ENCODE measurements at places on chromosomes 16 and 17.

- no peak for DNase-seq
Observed at GRCh38 chr16:58543685-58544084, 28.4 kb downstream of the SETD6 start.

GRCh38 chr17:72764632-72765041 lies 327.9 kb downstream of the SLC39A11 start:
- DNase-seq, result no peak

DNA sequence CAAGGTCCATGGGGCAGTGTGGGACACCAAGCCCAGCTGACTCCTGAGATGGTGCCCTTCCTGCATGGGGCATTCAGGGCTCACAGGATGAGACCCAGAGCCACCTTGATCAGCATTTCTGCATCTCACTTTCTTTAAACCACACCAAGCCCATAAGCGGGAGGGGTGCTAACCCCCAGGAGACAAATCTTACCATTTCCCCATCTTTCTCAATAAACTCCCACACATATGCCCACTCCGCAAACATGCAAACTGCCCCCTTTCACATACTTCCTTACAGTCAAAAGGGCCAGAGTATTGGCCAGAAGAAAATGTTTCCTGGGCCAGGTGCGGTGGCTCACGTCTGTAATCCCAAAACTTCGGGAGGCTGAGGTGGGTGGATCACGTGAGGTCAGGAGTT lies 3.7 kb upstream of the SLC39A11 start:
- no peak for DNase-seq

DNA sequence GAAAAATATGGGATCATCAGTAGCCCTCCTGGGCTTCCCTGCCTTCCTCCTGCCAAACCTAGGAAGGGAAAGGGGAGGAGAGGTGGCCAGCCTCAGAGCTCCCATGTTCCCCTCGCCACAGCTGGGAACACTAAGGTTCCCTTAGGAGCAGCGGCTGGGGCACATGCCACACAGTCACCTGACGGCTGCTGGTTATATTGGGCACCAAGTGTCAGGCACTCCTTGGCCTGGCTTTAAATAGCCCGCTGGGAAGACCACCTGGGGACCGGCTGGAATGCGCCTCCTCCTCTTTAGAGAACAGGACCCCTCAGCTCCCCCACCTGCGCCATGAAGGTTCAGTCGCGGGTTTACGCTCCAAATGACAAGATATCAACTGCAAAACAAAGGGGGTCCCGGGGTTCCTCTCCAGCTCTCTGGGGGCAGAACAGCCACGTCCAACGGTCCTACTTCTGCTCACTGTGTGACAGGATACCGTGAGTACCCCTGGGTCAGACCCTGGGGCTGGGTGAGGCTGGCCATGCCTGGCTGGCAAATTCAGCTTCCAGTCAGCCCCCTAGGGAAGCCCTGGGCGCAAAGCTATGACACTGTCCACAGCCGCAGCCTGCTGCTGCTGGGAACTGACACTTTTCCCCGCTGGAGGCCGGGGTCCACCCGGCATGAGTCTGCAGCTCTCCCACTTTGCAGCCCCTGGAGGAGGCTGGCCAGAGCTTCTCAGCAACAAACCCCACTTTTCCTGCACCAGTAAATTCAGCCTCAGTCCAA lies 3.3 kb downstream of the SMIM5 start:
- no peak for DNase-seq

DNA sequence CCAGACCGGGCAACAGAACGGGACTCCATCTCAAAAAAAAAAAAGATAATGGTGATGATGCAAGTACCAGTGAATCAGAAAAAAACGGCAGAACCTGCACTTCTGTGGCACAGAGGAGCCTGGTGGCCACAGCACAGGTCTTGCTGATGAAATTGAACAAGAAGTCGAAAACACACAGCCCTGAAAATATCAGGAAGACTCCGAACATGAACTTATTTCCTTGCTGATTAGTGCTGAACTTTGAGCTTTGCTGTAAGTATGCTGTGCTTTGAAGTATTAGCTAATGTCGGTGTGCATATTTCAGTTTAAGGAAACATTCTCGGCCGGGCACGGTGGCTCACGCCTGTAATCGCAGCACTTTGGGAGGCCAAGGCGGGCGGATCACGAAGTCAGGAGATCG lies 10.9 kb upstream of the MYO15B start:
- no peak for DNase-seq

GRCh38 chr17:7703584-7704479 lies 1.2 kb upstream of the EFNB3 start:
- DNase-seq, result no peak

DNA sequence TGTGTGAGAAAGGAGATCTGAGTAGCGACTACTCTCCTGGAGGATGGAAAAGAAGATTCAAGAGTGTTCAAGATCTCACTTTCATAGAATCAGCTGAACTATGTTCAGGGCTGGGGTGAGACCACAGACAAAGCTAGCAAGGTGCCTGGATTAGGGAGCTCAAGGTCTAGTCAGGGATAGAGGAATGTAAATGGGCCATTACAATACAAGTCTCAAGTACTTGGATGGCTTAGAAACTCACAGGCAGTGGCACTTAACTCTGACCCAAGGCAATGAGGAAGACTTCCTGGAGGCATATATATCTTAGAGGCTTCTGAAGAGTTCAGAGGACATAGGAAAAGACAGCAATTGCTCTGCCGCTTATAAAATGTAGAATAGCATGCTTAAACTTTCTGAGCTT lies 184.9 kb upstream of the CDH11 start:
- no peak for DNase-seq

DNA sequence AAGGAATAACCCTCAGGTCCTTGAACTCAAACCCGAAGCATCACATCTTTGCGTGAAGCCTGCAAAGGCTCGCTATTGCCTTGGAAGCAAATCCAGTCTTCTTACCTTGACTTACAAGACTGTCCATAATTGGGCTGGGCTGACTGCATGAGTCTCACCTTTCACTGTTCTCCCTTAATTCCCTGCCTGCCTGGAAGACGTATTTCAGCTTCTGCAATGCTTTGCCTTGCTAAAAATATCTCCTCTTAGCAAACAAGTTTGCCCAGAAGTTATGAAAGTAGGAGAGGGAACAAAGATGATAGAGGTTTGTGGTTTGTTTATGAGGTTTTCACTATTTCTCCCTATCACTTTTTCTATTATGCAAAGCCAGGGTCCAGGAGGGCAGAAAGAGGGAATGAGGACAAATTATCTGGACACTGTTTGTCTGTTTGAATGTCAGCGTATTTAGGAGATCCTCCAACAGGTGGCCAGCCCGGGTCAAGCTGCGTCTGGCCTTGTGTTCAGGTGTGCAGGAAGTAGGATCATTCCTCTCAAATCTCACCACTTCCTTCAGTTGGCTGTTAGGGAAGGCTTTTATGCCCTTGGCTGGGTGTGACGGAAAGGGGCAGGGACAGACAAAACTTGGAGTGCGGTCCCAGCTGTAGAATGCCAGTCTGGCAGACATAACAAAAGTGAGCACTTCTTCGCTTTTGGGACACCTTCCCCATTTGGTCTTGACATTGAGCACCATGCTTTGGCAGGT lies 488.9 kb downstream of the CDH13 start:
- no peak for DNase-seq

GRCh38 chr17:31489295-31490018 lies 98.0 kb downstream of the RAB11FIP4 start:
- DNase-seq, result no peak

DNA sequence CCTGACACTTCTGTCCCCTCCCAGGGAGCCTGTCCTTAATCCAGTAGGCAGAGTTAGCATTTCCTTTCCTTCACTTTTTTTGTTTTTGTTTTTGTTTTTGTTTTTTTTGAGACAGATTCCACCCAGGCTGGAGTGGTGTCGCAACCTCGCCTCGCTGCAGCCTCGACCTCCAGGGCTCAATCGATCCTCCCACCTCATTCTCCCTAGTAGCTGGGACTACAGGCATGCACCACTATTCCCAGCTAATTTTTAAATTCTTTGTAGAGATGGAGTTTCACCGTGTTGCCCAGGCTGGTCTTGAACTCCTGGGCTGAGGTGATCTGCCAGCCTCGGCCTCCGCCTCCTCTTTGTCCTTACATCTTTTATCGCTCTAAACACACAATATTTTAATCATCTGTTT lies 4.0 kb downstream of the NHERF1 start:
- no peak for DNase-seq

Data from GM10248 (cell line).